B cell (primary cell): ENCODE measurements at places on chromosomes 4 and X. TPM values are rescaled to one million over a fixed set of nuclear protein-coding genes. Genes with fewer than 3 reads are reported as not detected.

AMTN gene
- polyA plus RNA-seq = not detected in 2 replicates

TLL1 gene
- polyA plus RNA-seq = not detected in 2 replicates

HHIP gene
- polyA plus RNA-seq = not detected in 2 replicates

ARMCX2 gene
- 8.7 and 9.8 TPM in 2 replicates for polyA plus RNA-seq

CXCL3 gene
- 0.39 TPM in 1 of 2 replicates, not detected in the other for polyA plus RNA-seq

MBNL3 gene
- polyA plus RNA-seq = 16.6 and 17.3 TPM in 2 replicates

KDR gene
- not detected in 2 replicates for polyA plus RNA-seq

MAGEC1 gene
- not detected in 2 replicates for polyA plus RNA-seq

EREG gene
- polyA plus RNA-seq = 0.33 TPM in 2 replicates

ITIH6 gene
- polyA plus RNA-seq = not detected in 2 replicates
